ENCODE measurements at places on chromosomes 6 and 20. TPM values are rescaled to one million over a fixed set of nuclear protein-coding genes. Genes with fewer than 3 reads are reported as not detected.

DNA sequence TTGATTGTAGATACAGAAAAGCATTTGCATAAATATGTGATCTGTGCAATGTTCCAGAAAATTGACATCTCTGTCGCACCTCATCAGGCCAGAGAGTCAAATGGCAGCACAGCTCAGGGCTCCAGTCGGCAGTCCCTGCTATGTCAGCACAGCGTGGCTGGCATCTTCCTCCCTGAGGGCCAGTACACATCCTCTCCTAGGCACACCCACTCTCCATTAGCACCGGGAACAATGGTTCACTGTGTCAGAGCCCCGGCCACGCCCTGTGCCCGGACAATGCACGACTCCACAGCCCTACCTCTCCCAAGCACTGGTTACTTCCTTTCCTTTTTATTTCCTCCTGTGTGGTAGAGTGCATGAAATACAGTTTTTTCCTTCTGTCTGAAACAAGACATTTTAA lies 114.9 kb downstream of the FOXC1 start:
- peak; percentile 52 for DNase-seq

DNA sequence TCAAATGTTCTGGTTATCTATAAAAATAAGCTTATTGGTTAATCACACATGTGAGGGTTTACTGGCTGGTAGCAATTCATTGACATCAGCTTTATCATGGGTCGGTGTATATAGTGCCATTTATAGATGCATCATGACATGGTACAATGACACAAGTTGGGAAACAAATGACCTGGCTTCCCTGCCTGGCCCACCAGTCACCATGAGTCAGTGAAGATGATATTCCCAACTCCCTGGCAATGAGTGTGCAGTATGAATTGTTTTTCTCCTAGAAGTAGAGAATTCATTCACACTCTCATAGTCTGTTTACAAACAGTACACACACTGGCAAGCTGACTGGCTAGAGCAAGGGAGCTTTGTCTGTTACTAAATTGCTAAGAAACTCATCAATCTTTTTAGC lies 37.2 kb upstream of the CALHM6 start:
- no peak for DNase-seq

GRCh38 chr6:31309641-31310040 lies 37.7 kb upstream of the HLA-C start:
- no peak for DNase-seq

GRCh38 chr6:53734473-53735299 lies 60.1 kb upstream of the LRRC1 start:
- no peak for DNase-seq

The ZFP64 gene
- total RNA-seq = 5.7 TPM

The SLC13A3 gene
- total RNA-seq = 7.1 TPM

GRCh38 chr6:138084904-138085838 lies 22.0 kb downstream of the PERP start:
- no peak for DNase-seq

GRCh38 chr20:18808712-18809111 lies 4.9 kb upstream of the SCP2D1 start:
- no peak for DNase-seq

DNA sequence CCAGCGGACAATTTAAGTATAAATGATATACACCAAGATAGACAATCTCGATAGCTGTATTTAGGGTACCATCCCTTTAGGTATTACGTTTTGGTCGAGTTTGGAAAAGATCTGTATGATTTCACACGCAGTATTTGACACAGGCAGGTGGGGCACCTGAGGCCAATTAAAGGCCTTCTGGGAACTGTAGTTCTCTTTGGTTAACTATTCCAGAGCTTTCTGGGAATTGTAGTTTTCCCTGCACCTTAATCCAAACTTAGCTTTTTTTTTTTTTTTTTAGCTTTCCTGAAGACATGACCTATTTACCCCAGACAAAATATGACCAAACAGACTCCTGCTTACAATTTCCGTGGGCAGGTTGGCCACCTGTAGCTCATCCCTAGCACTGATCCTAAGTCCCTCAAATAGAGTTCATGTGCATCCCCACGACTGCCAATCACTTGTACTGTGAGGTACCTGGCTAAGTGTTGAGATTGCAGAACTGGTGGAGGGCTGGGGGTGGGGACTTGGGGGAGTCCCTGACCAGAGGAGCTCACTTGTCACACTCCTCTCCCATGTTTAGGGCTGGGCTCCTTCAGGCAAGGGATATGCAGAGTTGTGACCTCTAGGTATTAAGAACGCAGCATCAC lies 999 bp upstream of the EHMT2 start:
- no peak for DNase-seq

GRCh38 chr20:19909725-19910124 lies 107.4 kb upstream of the NAA20 start:
- no peak for DNase-seq

DNA sequence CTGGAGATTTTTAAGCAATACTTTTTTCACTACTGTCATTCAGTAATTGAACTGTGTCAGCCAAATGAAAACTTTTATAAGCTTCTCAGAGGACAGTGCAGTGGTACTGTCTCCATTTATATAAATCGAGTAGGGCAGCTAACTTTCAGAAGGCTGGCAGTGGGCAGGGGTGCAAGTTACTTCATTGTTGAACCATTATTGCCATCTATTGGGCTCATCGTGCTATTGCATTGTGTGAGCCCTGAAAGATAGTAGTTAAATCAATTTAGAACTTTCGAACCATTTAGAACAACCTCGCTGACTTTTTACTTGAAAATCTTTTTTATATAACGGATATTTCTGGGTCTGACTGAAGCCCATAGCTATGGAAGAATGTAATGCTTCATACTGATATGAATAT lies 347.8 kb upstream of the PLCB4 start:
- DNase-seq = no peak

GRCh38 chr6:169230946-169231789 lies 22.5 kb downstream of the THBS2 start:
- DNase-seq = no peak

DNA sequence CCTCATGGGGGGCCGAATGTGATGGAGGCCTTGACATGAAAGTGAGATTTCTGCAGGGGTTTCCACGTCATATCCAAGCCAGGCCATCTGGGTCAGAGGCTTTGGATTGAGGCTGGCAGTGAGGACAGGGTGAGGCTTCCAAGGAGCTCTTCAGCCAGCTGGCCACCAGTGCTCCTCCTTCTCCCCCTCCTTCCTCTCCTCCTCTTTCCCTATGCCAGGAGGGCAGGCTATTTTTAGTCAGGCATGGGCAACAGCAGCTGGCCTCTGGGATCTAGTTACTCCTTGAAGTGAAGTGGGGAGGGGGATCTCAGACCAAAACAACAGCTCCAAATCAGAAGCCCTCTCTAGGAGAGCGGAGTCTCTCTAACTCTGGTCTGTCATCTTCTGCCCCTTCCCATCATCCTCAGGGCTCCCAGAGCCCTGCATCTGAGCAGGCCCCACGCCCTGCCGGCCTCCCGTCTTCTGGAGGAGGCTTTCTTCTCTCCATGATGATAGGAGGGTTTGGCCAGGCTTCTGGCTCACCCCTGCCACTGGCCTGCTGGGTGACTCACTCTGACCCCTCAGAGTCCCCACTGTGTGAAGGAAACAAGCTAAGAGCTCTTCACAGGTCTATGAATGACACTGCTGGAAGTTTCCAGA lies 612 bp downstream of the TNNC2 start:
- DNase-seq = no peak

DNA sequence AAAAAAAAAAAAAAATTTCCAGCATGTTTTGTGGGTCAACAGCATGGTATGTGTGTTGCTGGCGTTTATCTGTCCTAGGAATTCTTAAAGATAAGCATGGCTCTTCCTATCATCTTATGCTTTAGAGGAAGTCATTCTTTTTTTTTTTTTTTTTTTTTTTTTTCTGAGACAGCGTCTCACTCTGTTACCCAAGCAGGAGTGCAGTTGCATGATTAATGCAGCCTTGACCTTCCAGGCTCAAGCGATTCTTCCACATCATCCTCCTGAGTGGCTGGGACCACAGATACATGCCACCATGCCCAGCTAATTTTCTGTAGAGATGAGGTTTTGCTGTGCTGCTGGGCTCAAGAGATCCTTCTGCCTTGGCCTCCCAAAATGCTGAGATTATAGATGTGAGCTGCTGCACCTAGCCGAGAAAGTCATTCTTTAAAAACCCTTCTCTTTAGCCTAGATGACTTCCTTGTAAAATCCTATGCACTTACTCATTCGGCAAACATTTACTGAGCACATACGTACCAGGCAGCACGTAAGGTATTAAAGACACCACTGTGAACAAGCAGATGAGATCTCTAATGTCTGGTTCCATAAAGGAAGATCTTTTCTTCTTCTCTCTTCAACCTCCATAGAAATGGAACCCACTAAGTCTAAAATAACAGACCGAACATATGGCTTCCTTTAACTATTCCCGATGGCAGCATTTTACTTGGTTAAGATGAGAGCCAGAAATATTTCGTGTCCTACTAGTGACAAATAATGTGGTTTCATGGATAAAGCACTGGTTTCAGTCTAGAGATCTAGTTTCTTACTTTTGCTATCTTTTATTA lies 122.4 kb downstream of the RIN2 start:
- no peak for DNase-seq

GRCh38 chr6:118678866-118679265 lies 27.5 kb upstream of the CEP85L start:
- no peak for DNase-seq

The BFSP1 gene
- 0.10 TPM for total RNA-seq

DNA sequence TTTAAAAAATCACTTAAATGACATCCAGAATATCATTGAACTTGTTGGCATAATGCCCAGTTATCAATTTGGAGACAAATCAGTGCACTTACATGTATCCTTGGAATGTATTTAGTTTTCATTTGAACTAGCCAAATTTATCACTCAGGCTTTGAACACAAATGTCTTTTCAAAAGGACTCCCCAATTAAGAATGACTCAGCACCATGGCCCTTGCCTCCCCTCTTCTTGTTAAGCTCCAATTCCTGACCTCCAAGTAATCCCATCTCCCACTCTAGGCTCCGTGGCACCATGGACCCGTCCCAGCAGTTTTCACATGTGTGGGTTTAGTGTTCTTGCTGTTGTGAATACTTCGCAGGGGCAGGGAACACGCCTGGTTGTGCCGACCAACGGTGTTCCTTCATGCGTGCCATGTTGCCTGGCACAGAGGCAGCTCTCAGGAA lies 2.7 kb downstream of the AKAP12 start:
- DNase-seq = no peak

The ALDH5A1 gene
- total RNA-seq = 62.2 TPM

The WFDC10B gene
- total RNA-seq = not detected

DNA sequence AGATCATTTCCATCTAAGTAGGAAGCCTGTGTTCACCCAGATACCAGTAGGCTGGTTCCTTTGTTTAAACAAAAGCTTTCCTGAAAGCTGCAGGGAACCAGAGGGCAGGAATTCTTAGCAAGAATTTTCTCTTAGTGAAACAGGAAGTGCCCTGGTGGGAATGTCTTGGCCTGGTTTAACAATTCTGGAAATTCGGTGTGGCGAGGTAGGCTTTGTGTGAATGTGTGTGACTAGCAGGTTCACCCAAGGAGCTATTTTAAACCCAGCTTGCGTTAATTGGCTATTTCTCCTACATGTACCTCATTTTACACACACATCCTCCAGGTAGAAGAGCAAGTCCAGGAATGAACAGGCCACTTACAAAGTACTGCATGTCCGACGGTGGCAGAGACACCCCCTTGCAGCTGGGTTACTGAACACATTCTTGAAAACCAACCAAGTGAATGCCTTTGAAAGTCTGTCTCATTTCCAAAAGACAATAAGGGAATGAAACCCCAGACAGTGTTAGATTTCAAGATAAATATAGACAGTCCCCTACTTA lies 64.6 kb downstream of the GFOD1 start:
- peak; percentile 28 for DNase-seq

The CCR6 gene
- total RNA-seq = not detected

GRCh38 chr6:134593442-134593841 lies 275.5 kb upstream of the SGK1 start:
- no peak for DNase-seq

GRCh38 chr6:137136065-137136464 lies 37.4 kb downstream of the IL22RA2 start:
- no peak for DNase-seq

GRCh38 chr6:15089569-15090144 lies 156.2 kb upstream of the JARID2 start:
- no peak for DNase-seq

- DNase-seq = no peak
These were observed 390.1 kb downstream of the PLCB1 start for GRCh38 chr20:8522168-8522567.

The SLC22A23 gene
- total RNA-seq = 16.9 TPM

The VSX1 gene
- total RNA-seq = 0.18 TPM
